Left forelimb (tissue), 1 donor: ENCODE measurements at places on chromosomes 13 and 19.

DNA sequence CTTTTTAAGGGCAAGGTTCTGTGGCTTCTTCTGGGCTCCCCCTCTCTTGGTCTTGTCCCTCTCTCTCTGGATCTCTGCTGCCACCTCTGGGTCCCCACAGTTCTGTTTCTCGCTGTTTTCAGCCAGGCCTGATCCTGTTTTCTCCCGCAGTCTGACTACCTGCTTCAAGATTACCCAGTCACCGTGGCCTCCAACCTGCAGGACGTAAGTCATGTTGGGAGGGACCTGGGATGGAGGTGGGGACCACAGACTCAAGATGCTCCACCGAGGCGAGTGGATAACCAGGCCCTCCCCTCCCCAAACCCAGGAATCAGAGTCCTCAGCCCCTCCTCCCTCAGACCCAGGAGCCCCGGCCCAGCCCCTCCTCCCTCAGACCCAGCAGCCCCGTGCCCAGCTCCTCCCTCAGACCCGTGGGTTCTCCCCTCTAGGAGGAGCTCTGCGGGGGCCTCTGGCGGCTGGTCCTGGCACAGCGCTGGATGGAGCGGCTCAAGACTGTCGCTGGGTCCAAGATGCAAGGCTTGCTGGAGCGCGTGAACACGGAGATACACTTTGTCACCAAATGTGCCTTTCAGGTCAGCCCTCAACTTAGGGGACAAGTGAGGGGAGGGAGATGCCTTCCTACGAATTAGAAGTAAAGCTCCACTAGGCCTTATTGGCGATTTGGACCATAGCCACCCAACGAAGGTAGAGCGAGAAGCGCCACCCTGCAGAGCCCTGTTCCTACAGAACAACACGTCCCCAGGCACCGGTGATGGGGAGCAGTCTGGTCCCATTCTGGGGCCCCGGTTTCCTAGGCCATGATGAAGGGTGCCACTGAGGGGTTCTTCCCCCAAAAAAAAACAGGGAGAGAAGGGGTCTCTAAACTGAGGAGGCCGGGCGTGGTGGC, 2.2 kb downstream of the FLT3LG start:
- DNase-seq, result no peak

DNA sequence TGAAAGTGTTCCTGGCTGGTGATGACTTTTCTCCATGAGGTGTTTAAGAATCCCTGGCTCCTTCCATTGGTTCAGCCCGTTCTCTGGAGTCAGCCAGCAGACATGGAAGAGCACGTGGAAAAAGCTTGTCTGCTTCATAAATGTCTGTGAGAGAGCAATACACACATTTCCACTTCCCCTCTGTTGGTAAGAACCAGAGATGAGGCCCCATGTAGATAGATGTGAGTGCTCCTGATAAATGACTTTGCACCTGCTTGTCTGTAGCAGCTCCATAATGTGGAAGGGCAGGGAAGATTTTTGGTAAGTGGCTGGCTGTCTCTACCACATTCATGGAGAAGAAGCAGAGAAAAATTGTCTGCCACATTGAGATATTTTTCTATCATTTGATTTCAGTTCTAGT, 325.8 kb downstream of the LMO7 start:
- DNase-seq, result no peak

DNA sequence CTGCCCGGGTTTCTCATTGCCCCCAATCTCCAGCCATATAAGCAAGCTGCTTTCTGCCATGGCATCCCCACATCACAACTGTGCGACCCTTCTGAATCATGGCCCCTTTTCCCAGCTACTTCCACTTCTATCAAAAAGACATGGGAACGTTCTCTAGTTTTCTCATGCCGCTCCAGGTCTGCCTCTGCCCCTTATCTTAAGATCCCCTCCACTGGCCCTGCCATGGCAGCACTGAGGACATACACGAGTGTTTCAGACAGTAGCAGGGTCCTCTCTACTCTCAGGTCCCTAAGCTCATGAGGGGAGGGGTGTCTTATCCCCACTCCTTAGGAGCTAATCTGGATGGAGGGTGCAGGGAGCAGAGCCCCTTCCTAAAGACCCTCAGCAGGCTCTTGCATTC, 5.5 kb upstream of the AMER2 start:
- no peak for DNase-seq

DNA sequence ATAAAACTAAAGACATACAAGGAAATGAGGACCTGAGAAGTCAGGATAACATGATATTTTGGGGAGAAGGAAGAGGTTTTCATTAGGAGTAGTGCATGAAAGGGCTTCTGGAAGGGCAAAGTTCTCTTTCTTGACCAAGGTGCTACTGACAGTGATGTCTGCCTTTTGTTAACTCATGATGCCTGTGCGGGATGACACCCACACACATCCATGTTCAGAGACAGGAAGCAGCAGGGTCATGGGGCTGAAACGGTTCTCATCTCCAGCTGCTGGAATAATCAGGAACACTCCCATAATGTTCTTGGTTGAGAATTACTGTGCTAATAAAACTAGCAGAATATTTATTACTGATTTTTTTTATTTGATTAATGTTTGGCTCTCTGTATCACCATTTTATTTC, 29.1 kb downstream of the KCNC3 start:
- no peak for DNase-seq

- no peak for DNase-seq
Measured at GRCh38 chr19:40719414-40719894, 2.5 kb downstream of the ITPKC start.

- peak; percentile 96 for DNase-seq
Measured at GRCh38 chr19:1113030-1113985, 9.5 kb downstream of the GPX4 start.

- DNase-seq, result peak; percentile 69
Measured at GRCh38 chr19:19628501-19629134, 598 bp upstream of the LPAR2 start.

DNA sequence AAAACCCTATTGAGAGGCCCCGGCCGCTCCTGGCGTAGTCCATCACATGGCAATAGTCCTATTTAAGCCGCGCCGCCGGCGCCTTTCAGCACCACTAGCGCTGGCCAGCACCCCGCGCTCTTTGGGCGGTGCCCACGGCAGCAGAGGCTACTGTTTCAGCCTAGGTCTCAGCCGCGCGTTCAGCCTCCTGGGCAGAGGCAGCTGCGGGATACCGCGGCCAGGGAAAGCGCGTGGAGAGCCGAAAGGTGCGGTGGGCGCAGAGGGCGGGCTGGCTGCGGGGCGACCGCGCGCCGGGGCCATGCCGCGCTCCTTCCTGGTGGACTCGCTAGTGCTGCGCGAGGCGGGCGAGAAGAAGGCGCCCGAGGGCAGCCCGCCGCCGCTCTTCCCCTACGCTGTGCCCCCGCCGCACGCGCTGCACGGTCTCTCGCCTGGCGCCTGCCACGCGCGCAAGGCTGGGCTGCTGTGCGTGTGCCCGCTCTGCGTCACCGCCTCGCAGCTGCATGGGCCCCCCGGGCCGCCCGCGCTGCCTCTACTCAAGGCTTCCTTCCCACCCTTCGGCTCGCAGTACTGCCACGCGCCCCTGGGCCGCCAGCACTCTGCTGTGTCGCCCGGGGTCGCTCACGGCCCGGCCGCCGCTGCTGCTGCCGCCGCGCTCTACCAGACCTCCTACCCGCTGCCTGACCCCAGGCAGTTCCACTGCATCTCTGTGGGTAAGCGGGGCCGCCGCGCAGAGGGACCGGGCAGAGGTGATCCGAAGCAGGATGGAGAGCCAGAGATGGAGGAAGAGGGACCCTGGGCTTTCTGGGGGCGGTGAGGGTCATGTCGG, at the start of gene GSX1:
GSX1 (plus strand) TSS at position 91 of the 826 bp plus-strand sequence; CDS start at position 299, 208 bp downstream.
- DNase-seq, result peak; percentile 83

- DNase-seq, result no peak
Measured at GRCh38 chr13:28820099-28821051, at the start of gene MTUS2. Gene MTUS2, plus strand, starts transcription at chr13:28820339.

DNA sequence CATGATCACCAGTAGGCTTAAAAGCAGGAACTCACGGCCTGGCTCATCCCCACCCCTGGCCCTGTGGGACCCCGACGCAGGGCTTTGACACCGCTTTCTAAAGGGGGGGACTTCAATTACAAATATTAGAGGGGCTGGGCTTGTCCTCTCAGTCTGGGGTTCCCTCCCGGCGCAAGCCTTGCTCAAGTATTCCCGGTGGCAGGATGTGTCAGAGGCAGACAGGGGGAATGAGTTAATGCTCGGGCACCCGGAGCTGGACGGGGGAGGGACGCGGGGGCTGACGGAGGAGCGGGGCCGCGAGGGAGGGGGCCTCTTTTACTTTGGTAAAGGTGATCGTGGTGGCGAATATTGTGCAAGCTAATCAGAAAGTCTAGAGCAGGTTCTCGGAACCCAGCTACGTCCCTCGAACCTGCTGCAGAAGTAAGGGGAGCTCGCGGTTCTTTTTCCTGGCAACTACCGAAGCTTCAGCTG, 1.1 kb downstream of the FGF14 start:
- no peak for DNase-seq

DNA sequence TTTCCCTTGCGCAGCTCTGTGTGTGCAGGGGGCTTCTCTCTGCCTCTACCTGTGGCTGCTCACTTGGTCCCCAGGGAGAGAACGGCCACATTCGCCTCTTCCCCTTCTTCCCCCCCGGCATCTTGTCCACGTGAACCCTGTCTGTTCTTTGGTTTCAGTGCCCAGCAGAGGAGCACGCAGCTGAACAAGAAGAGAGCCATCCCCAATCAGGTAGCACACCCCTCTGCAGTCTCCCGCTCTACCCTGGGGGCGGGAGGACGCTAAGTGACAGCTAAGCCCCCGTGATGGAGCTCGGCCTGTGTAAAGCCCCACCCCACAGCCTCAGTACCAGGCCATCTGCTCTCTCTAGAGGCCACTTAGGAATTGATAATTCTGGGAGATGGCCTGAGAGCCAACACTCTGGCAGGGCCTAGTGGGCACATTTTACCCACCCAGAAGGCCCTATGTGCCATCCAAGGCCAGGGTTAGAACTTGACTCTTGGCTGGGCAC, 30.2 kb downstream of the TMED1 start:
- DNase-seq, result no peak

GRCh38 chr19:19644054-19644388, 564 bp upstream of the GMIP start:
- DNase-seq, result no peak

DNA sequence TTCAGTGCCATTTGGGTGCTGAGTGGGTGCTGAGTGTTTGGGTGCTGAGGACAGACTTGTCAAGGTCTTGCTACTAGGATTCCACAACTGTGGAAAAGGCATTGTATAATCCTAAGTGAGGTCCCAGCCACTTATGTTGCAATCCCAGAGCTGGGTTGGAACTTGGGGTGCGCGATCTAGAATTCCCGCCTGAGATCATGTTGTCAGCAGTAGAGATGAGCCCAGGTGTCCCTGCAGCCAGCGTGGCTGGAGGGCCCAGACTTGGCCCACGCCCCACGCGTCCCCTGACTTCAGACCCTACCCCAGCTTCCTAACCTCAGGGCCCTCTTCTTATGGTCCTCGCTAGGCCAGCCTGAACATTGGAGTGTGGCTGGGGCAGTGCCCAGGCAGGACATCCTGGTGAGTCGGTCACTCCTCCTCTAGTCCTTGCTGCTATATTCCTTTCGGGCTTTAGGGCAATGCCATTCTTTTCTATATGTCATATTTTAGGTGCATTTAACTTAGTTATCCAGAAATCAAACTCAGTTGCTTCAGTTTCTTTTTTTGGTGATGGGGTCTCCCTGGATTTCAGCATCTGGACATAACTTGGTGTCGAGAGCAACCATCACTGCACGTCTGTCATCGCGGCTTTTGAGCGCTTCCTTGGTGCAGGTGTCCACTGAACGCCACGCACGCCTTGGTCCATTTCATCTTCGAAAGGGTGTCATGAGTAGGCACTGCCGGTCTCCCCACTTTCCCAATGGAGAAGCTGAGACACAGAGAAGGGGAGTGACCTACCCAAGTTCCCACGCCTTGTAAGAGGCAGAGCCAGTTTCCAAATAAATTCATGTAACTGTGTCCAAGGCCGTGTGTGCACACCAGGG, 46.4 kb upstream of the F7 start:
- DNase-seq, result no peak

DNA sequence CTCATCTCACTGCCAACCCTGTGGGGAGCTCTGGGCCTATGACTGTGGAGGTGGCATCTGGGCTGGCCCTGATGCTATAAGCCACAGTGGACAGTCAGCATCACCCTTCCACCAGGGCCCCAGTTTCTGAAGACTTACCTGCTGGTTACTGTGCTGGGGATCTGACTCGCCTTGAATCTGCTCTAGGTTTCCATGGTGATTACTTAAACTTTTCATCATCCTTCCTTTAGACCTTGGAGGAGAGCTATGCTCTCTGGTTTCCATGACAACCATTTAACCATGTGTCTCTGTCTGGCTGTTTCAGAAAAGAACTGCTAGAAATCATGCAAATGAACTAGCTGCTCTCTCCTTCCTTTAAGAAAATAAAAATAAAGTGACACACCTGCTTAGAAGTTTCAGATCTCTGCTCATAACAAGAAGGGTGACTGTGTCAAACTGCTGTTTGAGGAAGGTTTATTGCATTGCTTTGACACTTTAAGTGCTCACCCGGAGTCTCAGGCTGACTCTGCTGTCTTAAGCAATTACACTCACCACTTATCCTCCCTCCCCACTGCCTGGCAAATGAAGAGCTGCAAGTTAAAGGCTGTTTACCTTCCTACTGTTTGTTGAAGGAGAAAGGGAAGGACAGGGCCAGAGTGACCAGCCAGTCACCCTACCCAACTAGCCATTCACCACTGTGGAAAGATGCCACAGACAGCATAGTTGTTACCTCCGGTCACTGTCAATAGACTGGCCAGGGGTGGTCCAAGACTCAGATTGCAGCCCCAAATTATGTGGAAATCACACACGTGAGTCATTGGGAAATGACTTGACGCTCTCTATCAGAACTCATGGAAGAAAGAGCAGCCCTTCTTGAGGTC, 87.6 kb downstream of the HSPH1 start:
- DNase-seq, result no peak

- no peak for DNase-seq
Measured at GRCh38 chr13:42699912-42700311, 81.5 kb upstream of the FAM216B start.

- DNase-seq, result no peak
Measured at GRCh38 chr19:13366529-13367143, 139.6 kb downstream of the CACNA1A start.

- no peak for DNase-seq
Measured at GRCh38 chr19:42942187-42942789, 5.3 kb upstream of the PSG7 start.

DNA sequence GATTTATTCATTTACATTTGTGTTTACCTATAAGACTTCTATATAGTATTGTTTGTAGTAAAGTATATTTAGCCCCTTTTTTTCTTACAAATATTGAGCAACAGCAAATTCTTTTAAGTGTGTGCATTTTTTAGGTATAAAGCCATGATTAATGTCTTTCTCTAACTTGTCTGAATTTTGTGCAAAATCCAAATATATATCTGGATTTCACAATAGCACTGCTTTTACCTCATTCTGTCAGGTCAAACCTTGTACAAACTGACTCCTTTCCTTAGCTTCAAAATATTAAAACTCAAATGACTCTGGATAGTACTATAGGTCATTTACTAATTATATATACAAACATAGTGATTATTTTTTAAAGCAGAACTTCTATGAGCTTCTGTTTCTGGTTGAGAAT, 563.0 kb upstream of the SPRY2 start:
- no peak for DNase-seq

DNA sequence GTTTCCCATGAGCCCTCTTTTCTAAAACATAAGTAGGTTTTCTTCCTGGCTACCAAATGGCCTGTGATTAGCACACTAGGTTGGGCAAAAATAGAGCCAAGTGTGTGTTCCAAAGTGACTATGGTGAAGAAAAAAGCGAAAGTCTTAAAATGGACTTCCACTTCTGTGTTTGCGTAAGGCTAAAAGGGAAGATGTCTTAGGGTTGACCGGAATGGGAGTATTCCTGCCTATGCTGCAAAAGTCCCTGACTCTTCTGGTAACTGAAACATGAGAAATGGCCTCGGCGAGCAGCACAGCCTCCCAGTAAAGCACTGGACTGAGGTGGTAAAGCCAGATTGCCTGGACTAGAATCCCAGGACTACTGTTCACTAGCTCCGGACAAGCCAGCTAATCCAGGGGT, 2.4 kb upstream of the FPR1 start:
- no peak for DNase-seq
